ENCODE measurements at places on chromosomes 3 and 15.

DNA sequence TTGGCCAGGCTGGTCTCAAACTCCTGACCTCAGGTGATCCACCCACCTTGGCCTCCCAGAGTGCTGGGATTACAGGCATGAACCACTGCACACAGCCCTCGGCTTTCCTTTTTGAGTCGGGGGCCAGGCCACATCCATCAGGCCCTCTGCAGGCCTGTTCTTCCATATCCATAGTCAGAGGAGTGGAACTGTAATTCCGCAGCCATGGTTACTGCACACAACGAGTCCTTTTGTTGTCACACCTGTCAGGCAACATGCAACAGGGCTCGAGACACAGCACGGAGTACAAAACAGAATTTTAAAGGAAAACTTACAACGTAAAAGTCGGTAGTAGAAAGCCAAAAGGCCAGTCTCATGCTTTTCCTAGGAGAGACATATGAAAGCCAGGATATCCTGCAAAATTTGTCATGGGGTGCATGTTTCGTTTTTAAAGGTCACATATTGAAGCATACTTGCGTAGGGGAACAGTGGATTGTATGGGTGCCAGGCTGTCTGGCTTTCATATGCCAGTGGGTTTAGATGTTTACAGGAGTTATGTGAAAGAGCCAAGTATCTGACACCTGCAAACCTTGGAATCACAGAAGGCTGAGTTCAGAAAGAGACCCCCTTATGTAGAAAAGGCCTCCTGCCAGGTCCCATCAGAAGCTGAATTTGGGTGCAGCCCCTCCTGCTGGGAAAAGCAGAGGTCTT lies 63.2 kb upstream of the LPP start:
- DNase-seq: no peak

GRCh38 chr15:47570451-47570850 lies 146.9 kb upstream of the SEMA6D start:
- DNase-seq: no peak

- peak; percentile 43 for DNase-seq
Measured at GRCh38 chr3:64530434-64531049, 157.3 kb downstream of the ADAMTS9 start.

- DNase-seq: no peak
Measured at GRCh38 chr15:33699691-33700447, 268.4 kb upstream of the CHRM5 start.

- no peak for DNase-seq
Measured at GRCh38 chr15:58760385-58761009, 10.6 kb upstream of the MINDY2 start.

DNA sequence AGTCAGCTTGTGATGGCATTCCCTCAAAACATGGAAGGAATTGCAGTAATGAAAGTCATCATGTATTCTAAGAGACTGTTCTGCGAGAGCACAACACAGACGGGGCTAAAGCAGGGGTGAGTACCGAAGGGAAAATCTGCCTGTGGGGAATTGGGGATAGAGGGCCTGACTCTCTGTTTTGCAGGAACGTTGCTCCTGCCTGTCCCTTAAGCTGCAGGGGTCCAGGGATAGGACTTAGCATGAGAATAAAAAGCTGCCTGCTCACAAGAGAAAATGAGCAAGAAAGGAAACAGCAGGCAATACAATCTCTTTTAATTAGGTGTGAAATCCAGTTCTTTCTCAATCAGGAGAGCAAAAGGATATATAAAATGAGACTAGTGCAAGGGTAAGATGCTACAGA lies 62.2 kb downstream of the TIGIT start:
- no peak for DNase-seq

- DNase-seq: no peak
Measured at GRCh38 chr3:77370413-77370812, 330.5 kb downstream of the ROBO2 start.

All from activated CD4-positive, alpha-beta T cell treated with anti-CD3 and anti-CD28 coated beads for 48 hours (primary cell).